ENCODE measurements at places on chromosomes 4 and X.

DNA sequence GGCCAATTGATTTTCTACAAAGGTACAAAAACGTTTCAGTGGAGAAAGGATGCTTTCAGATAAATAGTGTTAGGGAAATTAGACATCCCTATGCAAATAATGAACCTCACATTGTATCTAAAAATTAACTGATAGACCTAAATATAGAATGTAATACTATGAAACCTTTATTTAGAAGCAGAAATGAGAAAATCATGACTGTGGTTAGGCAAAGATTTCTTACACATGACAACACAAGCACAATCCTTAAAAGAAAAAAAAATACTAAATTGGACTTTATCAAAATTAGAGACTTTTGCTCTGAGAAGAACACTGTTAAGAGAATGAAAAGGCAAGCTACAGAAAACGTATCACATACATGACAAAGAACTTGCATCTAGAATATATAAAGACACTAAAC lies 43.0 kb upstream of the SPANXN4 start:
- DNase-seq: no peak

DNA sequence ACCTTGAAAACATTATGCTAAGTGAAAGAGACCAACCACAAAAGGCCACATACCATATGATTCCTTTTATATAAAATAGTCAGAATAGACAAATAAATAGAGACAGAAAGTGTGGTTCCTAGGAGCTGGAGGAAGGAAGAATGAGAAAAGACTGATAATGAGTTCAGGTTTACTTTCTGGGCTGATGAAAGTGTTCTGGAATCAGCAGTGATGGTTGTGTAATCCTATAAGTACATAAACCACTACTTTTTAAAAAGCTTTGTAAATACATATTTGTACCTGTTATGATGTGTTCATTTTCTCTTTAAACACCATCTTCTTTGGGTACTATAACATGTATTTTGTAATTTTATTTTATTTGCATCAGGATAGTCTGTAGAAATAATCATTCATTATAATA lies 20.6 kb downstream of the PIR start:
- DNase-seq: no peak

GRCh38 chr4:53281438-53281837 lies 84.4 kb downstream of the SCFD2 start:
- no peak for DNase-seq

DNA sequence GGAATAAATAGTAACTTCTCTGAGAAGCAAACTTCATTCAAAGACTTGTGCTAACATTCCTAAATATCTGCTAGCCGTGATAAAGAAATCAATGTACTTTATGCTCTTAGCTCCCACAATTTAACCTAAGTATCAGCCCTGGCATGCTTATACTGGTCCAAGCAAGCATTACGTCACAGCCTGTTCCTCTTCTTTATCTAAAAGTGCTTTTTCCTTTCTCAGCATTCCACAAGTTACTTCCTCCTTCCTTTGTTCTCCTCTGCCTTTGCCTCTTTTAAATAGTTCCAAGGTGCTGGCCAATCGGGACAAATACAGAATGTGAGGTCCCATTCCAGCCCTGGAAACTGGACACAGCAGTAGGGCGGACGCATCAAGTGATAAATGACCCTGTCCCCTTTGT lies 249.6 kb downstream of the DHRSX start:
- no peak for DNase-seq

GRCh38 chrX:12898073-12898472 lies 8.3 kb upstream of the TLR8 start:
- no peak for DNase-seq

- DNase-seq: no peak
Measured at GRCh38 chrX:66200050-66200664, 36.1 kb downstream of the HEPH start.

- DNase-seq: no peak
Measured at GRCh38 chr4:78121338-78121904, 64.3 kb downstream of the FRAS1 start.

GRCh38 chrX:129522184-129523078 lies 859 bp downstream of the SMARCA1 start:
- no peak for DNase-seq

DNA sequence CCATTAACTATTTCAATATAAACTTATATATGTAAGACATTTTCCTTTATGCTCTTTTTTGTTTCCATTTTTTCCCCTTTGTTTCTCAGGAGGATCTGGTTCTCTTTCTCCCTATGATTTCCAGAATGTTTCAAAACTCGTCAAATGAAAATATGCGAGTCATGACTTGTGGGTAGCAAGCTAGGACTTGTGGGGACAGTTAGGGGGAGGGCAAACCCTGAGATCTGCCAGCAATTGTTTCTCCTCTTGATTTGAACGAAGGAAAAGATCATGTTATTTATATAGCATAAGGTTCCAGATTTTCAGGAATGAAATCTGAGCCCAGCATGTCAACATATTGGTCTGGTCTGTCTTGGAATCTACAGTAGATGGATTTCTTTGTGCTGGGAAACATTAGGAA lies 28.9 kb upstream of the GPC4 start:
- no peak for DNase-seq

DNA sequence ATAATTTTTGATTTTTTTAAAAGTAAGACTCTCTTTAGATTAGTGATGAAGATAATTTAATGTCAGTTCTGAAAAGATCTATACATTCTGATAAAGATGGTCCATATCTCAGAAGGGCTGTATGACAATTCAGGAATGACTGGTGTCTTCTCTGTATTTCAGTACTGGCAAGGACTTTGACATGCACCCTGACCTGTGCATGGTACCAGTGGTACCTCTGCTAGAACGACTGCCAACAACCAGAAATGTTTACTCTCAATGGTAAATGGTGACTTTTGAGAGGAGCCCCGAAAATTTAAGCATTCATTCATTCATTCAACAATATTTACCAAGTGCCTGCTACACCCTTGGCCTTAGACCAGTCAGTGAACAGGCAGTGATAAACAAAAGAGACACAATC lies 4.8 kb downstream of the NR3C2 start:
- DNase-seq: no peak

DNA sequence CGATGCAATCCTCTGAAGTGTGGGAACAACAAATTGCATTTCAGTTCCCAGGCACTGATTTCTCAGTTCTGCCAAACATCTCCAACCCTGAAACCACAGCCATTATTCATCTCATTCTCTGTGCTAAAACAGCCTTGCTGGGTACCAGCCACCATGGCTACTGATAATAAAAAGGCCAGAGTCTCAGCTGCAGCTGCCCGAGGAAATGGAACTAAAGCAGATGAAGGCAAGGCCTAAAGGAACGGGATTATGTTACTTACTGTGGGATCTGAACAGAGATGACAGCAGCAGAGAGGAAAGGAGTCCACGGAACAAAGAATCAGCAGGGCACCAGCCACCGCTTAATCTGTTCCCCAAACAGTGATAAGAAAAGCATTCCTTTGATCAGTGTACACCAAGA lies 155.7 kb downstream of the PAPSS1 start:
- DNase-seq: no peak

GRCh38 chr4:99868126-99868596 lies 26.1 kb downstream of the LAMTOR3 start:
- DNase-seq: no peak

DNA sequence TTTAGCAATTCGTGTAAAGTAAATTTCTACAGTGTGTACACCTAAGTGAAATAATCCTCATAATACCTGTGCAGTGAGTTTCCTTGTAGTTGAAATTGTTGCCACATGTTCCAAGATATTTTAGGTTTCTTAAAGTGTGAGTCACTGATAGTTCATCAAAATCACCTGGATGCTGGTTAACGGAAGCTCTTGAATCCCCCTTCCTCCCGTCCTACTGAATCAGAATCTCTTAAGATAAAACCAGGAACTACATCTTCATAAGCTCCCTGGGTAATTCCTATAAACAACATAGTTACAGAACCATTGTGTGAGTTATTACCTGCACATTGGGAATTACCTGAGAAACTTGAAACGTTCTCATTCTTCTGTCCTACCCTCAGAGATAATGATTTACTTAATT lies 197.4 kb upstream of the HS3ST1 start:
- no peak for DNase-seq

DNA sequence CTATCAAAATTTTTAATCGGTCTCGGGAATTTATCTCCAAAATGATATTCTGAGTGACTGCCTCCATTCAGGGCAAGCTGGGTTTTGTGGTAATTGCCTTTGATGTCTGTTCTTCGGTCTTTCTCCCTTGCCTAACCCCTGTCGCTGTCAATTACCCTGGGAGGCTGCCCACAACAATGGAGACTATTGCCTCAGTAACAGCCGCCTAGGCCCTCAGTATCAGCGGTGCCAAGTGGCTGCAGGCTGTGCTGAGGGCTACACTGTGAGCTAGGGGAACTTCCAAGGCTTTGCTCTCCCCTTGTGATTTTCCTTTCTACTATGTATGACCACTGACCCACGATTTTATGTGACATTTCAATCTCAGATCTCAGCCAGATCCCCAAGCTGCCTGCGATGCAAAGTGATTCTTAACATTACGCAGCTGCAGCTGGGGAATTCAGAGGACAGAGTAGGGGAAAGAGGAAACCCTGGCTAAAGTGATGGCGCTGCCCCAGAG lies 36.3 kb upstream of the REST start:
- no peak for DNase-seq

- DNase-seq: no peak
Measured at GRCh38 chrX:8673201-8673600, 58.7 kb downstream of the ANOS1 start.

DNA sequence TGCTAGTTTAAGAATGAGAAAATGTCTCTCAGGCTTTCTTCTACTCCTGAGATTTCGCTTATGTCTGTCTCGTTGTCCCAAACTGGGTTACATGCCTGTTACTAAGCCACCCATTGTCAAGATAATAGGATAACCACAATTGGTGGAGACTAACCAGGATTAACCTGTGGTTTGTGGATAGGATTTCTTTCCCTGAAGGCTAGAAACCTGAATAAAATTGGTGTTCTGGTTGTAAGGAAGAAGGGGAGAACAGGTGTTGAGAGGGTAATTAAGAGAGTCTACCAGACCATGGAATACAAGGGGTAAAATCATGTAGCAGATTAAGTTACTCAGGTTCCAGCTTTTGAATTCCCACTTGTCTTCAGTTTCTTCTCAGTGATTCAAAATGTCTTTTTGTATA lies 225.4 kb downstream of the CPE start:
- DNase-seq: no peak

DNA sequence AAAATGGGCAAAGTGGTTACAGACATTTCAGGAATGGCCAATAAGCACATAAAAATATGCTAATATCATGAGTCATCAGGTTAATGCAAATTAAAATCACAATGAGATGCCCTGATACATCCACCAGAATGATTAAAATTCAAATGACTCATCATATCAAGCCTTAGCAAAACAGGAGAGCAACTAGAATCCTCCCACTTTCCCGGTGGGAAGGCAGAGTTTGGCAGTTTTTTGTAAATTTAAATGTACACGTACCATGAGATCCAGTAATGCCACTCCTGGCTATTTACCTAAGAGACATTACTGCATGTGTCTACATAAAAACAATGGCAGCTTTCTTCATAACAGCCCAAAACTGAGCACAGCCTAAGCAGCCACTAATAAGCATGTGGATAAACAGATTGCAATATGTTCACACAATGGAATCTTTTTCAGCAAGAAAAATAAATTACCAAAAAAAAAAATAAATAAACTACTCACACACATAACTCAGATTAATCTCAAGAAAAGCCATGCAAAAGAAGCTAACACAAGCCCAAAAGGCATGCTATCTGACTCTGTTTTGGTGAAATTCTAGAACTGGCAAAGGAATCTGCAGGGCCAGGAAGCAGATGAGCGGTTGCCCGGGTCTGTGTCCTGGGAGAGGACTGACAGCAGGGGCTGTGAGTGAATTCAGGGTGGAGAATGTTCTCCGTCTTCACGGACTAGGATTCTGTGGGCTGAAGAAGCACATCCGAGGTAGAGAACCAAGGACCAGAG lies 48.8 kb downstream of the AFAP1 start:
- DNase-seq: no peak

DNA sequence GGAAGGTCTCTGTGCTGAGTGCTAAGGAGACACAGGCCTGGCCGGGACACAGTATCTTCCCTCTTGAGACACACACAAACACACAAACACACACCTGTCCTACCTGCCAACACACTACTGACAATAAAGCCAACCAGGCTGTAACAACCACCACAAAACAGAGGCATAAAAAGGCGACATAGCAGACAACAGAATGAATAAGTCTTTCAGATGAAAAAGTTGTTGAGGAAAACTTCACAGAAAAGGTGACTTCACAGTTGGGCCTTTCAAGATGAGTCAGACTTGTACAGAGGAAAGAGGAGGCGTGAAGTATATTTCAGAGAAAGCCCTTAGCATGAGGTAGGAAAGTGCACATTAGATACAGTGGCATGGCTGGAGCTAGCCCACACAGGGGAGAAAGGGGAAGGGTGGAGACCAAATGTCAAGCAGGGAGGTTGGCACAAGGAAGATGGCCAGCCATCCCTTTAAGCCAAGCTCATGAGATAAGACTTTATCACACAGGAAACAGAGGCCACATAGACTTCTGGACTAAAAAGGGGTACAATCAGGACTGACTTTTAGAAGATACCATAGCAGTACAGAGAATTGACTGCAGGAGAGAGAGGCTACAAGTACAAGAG lies 54.0 kb downstream of the SLC9A7 start:
- DNase-seq: no peak

DNA sequence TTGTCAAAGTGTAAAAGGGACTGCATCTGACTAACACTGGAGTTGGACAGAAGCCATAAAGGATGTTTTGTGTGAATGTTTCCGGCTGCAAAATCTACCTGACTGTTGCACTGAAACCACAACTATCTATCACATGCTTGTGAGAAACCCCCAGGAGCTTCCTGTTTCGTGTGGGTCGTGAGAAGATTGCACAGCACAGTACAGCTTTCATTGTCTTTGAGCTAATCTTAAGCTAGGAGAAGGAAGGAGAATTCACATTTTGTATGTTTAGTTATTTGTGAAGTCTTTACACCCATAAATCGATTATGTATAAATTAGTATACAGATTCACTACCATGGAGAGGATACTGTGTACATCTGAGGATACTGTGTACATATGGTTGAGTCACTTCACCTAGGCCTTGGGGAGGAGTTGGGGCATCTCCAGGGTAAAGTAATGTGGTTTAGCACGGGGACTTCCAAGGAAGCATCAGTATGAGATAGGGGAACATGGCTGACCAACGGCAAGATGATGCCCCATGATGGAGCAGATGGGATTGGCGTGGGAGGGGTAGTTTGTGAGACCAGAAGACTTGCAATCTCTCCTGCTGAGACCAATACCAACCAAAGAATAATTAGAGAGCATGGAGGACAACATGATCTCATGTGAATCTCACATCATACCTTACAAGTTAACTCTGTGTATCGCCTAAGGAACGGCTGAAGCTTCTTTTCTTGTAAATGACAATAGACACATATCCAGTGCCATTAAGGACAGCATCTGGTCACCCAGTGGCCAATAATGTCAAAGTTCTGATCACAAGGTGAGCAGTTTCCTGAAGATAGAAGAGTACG lies 43.1 kb upstream of the FAM9C start:
- DNase-seq: no peak

DNA sequence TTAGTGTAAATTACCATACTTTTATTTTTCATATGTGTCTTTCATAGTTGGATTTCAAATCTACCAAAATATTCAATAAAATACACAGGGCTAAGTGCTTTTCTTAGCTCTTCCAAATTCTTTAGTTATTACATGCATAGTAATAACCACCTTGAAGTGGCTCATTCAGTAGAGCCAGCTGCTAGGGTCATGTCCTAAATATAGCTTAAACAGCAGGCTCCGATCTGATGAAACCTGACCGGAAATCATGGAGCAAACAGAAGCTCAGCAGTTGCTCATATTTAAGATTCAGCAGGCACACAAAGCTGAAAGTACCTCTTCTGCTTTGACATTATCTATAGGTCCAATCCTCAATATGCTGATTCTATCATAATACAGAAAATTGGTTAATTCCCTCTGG lies 1470.4 kb downstream of the ADGRL3 start:
- DNase-seq: no peak

GRCh38 chr4:147570616-147571015 lies 46.6 kb upstream of the TMEM184C start:
- DNase-seq: no peak

Data from stimulated activated CD8-positive, alpha-beta memory T cell treated with anti-CD3 and anti-CD28 coated beads, Interleukin-4, amount 100 ng/mL, for 1 hour (primary cell).